ENCODE measurements at places on chromosomes 7 and 10.

DNA sequence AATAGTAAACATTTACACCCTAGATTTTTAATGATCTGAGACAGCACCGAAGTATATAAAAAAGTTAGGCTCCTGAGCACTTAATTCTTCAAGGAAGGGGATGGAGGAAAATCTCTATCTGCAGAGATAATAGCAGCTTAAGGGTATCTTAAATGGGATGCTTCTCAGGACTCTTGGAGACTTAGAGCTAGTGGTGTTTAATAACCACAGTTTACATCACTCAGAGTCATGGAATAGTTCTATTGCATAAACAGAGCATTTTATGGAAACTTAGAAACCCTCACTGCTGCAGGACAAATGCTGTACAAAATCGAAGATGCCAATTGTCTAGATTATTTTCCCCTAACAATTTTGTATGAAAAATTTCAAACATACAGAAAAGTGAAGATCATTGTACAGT, 398.9 kb upstream of the GALNT17 start:
- DNase-seq: no peak

- DNase-seq: no peak
Measured at GRCh38 chr7:93622036-93623033, 47.8 kb upstream of the CALCR start.

DNA sequence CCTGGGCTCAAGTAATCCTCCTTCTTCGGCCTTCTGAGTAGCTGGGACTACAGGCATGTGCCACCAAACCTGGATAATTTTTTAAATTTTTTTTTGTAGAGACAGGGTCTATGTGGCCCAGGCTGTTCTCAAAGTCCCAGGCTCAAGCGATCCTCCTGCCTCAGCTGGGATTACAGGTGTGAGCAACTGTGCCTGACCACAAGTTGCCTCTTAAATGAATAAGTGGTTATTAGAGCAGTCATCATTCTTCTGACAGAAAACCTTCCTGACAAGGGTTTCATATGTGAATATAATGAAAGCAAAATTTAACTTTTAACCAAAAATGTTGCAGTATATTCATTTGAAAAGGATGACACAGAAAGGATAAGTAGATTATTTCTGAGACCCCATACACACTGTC, 532.5 kb downstream of the GRM8 start:
- DNase-seq: no peak

DNA sequence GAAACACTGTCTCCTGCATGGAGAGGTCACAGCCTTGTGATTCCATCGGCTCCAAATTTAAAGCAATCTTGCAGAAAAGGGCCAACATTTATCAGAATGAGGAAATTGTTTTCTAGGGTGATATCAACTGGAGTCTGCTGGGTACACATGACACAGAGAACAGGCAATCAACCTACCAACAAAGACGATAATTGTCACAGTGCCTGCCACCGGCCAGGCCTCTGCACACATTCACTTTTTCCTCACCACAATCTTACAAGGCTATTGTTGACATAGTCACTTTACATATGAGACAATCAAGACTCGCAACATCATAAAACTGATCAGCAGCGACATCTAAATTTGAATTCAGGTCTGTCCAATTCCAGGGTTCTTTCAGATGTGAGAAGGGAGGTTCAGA, 189.4 kb downstream of the KCNMA1 start:
- no peak for DNase-seq

GRCh38 chr7:45921699-45922519, 837 bp upstream of the IGFBP3 start:
- DNase-seq: no peak

- DNase-seq: no peak
Measured at GRCh38 chr7:142646386-142647140, 102.7 kb upstream of the PRSS1 start.

DNA sequence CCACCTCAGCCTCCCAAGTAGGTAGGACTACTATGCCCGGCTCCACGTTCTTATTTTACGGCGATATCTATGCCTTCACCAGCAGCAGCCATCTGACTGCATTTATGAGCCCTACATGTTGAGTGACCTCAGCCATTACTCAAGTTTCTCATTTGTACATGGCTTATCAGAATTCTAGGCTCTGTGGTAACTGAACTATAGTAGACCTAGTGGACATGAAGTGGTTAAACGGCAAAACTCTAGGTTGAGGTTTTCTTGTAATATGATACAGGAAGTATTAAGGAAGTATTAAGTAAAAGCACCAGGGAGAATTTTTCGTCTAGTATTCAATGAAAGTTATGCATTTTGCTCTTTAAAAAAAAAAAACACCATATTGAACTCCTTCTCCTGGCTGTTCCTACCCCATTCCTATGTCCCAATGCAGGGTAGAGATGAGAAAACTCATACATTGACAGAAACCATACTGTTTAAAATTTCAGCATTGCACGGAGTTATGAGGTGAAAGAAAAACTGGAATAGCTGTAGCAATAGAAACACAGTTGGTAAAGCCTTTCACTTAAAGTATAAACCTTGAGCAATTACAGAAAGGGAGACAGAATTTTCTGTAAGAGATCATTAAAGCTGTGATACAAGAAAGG, 39.8 kb upstream of the EPC1 start:
- no peak for DNase-seq

GRCh38 chr7:19375976-19376375, 230.8 kb upstream of the FERD3L start:
- DNase-seq: no peak

- DNase-seq: no peak
Measured at GRCh38 chr7:94188350-94188749, 184.2 kb upstream of the BET1 start.

- DNase-seq: no peak
Measured at GRCh38 chr7:57202274-57202673, 70.0 kb upstream of the ZNF479 start.

DNA sequence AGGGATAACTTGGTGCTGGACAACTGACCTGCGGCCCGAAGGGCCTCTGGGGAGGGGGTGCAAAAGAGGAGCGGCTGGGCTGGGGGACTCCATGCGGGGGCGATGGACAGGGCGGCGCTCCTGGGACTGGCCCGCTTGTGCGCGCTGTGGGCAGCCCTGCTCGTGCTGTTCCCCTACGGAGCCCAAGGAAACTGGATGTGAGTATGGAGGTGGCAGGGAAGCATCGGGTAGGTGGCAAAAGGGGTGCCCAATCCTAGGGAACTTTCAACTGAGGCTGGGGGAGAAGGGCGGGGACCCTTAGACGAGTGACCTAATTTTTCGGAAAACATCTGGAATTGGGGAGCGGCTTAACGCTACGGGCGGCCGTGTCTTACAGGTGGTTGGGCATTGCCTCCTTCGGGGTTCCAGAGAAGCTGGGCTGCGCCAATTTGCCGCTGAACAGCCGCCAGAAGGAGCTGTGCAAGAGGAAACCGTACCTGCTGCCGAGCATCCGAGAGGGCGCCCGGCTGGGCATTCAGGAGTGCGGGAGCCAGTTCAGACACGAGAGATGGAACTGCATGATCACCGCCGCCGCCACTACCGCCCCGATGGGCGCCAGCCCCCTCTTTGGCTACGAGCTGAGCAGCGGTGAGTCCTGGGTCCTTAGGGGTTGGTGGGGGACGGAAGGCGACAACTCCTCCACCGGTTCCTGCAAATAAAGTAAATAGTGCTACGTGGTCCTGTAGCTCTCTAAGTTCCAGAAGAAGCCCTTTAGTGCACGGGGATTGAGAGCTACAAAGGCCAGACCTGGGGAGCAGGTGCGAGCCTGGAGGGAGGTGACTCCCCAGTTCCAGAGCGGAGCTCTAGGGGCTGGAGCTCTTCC, 622 bp downstream of the WNT16 start:
- DNase-seq: peak; percentile 29
